ENCODE measurements at places on chromosomes 3 and 15.

DNA sequence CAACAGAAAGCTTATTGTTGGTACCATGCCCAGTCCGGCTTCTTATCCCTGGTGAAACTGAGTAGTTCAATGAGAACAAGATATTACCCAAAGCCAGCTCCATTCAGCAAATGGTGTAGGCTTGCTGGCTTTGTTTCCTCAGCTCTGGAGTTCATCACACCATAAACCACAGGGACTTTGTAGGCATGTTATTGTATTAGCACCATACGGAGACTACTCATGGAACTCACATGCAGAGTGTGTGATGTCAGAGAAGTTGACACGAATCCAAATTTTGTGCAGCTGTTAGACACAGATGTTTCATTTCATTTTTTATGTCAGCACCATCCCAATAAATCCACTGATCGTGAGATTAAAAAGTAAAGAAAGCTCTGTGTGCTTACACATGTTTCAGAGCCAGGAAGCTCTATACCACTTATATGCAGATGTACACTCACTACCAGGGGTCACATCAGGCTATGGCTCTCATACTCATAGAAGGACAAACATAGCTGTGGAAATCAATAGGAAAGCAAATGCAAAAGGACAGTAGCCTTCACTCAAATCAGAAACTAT lies 63.4 kb upstream of the LEKR1 start:
- no peak for DNase-seq

- peak; percentile 65 for DNase-seq
Observed at GRCh38 chr3:160755776-160756304, at the start of gene PPM1L. PPM1L (plus strand) TSS chr3:160756231.

DNA sequence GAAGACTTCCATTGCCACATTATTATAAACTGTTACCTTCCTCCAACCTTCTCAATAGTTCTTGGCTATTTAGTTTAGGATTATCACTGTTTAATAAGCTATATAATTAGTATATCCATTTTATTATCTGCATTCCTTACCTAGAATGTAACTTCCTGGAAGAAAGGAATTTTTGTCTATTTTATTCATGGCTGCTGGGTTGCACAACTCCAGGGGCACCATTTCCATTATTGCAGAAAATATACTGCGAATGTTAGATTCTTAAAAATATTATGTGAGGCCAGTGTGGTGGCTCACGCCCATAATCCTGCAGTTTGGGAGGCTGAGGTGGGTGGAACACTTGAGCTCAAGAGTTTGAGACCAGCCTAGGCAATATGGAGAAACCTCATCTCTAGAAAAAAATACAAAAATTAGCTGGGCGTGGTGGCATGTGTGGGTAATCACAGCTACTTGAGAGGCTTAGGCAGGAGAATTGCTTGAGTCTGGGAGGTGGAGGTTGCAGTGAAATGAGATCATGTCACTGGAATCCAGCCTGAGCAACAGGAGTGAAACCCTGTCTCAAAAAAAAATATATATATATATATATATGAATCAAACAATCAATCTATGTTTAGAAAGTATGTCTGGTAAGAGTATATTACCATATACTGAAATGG lies 19.9 kb downstream of the CLDN1 start:
- no peak for DNase-seq

GRCh38 chr3:11288786-11289637 lies 16.8 kb downstream of the ATG7 start:
- DNase-seq: no peak

DNA sequence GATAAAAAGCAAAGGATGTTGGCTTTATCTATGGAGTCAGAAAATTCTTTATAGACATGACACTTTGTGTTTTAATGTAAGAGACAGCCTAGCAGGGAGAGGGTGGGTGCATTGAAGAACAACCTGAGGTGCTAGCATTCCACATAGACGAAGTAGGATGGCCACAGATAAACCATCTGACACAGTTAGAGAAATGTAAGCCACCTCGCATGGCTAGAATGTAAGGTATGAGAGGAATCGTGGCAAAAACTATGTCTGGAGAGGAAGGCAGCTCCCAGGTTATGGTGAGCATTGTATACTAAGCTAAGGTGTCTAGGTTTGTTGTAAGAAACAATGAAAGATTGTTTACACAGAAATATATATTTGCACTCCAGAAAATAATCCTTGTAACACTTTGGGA lies 194.0 kb upstream of the SLITRK3 start:
- no peak for DNase-seq

DNA sequence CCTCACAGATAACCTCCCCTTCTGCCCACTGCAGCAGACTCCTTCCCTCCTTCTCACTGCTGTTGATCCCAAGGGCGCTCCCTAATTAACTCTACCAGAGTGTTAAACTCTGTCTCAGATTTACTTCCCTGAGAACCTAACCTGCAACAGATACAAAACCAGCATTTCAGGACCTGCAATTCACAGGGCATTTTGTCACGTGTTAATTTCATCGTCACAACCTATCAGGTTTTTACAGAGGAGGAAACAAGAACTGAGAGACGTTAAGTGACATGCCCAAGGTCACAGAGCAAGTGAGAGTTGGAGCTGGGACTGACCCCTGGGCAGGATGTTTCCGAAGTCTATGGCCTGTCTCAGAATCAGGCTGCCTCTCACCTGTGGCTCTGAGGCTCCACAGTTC lies 223.9 kb downstream of the UACA start:
- no peak for DNase-seq

DNA sequence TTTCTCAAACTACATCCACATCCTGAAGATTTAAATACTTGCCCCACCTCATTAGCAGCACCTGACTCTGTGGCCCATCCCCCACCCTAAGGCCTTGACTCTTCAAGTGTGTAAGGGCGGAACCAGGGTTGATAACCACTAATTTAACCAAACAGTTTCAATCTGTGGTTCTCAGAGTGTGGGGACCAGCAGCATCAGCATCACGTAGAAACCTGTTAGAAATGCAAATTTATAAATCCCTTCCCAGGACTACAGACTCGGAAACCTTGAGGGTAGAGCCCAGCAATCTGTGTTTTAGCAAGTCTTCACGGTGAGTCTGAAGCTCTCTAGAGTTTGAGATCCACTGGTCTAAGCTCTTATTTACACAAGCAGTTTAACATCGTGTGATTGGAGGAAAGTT lies 12.4 kb downstream of the GNB4 start:
- DNase-seq: no peak

GRCh38 chr15:43225201-43225949 lies 4.6 kb upstream of the EPB42 start:
- peak; percentile 58 for DNase-seq

- DNase-seq: no peak
Observed at GRCh38 chr15:65077981-65078352, 1.4 kb downstream of the KBTBD13 start.

GRCh38 chr3:42802876-42803413 lies 1.3 kb downstream of the HIGD1A start:
- no peak for DNase-seq

GRCh38 chr3:36964817-36965216 lies 20.0 kb upstream of the TRANK1 start:
- DNase-seq: no peak

GRCh38 chr3:67357610-67358458 lies 296.6 kb downstream of the SUCLG2 start:
- DNase-seq: no peak

- no peak for DNase-seq
Observed at GRCh38 chr15:78103406-78104118, 11.2 kb downstream of the SH2D7 start.

GRCh38 chr15:73955861-73956742 lies 29.8 kb downstream of the LOXL1 start:
- DNase-seq: no peak

DNA sequence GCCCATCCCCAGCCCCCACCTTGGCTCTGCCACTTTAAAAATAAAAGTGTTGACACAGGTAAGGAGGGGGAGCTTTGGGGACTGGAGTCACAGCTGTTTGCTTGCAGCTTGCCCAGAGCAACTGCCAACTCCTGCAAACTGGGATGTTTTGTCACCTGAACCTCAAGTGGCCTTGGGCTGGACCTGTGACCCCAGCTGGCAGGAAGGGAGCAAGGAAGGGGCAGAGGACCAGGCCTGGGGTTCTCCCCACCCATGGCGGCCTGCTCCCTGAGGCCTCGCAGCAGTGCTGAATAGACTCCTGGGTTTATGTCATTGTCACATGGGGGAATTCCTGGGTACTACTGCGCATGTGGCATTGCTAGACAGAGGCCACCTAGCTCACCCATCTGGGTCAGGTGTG lies 246.9 kb upstream of the TLE3 start:
- no peak for DNase-seq

DNA sequence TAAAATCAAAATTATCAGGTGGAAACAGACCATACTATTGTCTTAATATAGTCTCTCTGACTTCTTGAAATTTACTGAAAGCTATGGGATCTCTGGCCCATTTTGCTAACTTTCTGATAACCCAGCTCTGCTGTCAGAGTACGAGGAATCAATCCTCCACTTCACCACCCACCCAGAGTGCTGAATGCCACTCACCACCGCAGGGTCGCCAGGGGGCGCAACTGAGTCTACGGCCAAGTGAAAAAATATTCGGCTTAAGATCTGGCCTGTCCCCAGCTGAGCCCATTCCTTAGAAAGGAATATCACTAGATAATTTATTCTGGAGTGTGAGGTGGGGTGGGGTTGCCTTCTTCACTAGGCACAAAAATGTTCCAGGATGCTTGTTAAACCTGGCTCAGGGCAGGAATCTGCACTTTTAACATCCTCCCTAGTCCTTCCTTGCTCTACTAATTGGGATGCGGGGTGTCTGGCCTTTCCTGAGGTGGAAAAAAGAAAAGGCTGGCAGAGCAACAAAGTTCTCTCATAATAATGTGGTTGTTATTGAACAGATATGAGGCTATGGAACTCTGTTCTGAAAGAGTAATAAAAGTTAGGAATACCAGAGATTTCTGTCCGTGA lies 520.6 kb downstream of the MFSD1 start:
- peak; percentile 27 for DNase-seq

GRCh38 chr3:157026091-157026490 lies 133.9 kb downstream of the CCNL1 start:
- no peak for DNase-seq

DNA sequence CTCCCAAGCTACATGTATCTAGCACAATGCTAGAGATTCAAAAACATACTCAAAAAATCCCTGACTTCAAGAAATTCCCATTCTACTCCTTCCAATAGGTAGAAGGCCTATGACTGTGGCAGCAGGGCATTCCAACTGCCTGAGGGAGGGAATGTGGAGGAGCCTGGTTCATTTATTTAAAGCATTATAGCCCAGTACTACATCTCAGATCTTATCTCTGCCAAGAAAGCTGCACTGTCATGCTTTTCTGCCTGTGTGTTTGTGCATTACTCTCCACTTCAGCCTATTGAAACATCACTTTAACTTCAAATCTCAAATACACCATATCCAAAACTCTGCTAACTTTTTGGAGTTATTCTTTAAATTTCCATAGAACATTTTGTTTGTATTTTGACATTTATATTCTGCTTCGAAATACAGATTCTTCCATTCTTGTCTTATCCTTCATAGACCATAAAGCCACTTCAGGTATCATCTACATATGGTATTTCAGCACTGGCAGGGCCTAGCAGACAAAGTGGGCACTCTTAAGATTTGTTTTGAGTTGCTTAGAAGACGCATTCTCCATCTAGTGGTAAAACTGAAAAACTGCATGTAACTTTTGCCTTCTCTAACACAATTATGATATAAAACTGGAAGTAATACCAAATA lies 59.1 kb upstream of the NEDD4 start:
- DNase-seq: peak; percentile 16

- DNase-seq: no peak
Observed at GRCh38 chr3:77362936-77363335, 323.0 kb downstream of the ROBO2 start.

- no peak for DNase-seq
Observed at GRCh38 chr3:56200251-56200650, 268.0 kb downstream of the ERC2 start.

DNA sequence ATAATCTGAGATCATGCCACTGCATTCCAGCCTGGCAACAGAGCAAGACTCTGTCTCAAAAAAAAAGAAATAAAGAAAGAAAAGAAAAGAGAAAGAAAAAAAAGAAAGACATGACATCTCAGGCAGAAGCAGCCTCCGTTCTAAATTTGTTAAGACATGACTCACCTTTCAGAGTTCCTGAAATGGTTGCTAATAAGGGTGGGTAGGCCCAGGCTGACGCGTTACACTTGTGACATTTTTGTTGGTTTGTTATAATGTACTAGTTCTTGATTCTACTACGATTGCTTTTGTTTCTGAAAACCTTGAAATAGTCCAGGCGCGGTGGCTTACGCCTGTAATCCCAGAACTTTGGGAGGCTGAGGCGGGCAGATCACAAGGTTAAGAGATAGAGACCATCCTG lies 21.0 kb downstream of the SLC25A20 start:
- no peak for DNase-seq

DNA sequence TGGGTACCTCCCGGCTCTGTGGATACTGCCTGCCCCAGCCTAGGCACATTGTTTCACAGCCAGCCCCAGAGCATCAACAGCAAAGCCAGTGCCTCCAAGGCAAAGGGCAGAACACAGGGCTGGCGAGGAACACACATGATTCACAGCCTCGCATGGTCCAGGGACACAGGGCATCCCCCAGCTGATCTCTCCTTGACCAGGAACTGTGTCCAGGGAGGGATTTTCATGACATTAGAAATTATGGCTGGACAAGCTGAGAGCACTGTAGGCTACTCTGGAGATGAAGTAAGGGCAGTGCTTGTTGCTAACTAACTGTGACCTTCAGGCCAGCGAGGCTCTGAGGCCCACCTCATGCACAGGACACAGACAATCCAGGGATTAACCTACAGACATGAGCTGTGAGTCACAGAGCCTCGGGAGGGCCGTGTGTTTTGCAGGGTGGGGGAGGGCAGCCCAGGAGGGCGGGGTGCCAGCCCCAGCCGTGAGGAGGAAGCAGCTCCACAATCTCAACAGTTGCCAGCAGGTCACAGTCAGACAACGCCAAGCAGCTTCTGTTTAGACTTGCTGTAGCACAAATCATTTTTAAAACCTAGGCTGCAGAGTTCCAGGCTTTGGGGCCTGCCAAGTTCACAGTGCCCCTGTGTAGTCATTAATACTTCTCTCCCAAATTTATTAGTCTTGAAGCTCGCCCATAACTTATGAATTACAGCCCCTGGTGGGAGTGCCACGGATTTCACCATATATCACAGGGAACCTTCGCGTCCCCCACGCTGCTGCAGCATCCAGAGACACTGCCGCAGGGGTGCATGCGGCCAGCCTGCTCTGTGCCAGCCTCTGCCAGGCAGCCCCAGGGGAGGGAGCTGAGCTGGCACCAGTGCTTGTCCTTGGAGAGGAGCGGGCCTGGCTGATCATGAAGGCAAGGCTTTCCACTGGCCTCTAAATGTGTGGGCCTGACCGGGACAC lies 114.7 kb downstream of the ETFA start:
- DNase-seq: peak; percentile 83

DNA sequence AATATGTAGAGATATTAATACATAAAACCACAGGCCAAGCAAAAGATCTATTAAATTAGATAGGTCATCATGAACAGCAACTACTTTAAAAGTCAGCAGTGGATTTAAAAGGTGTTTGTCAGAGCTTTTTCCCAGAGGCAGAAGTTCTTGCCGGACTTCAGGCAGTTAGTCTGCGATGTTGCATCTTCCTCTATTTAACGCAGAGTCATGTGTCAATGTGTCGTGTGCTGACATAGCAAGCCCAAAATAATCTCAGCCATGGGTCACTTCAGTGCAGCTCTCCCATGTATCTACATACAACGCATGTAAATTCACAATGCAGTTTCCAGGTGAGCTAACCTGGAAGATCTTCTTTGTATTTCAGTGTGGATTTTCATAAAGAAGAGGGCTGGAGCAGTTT lies 8.0 kb upstream of the TMEM212 start:
- DNase-seq: no peak

Data from globus pallidus (tissue), 1 donor.